ENCODE measurements at places on chromosomes 2 and 18. TPM values are rescaled to one million over a fixed set of nuclear protein-coding genes. Genes with fewer than 3 reads are reported as not detected.

GRCh38 chr2:177051278-177051677 lies 161.3 kb upstream of the HNRNPA3 start:
- no peak for DNase-seq

The SULT1C3 gene
- total RNA-seq = not detected

The TMEM247 gene
- total RNA-seq = not detected

The SPP2 gene
- not detected for total RNA-seq

All from activated CD4-positive, alpha-beta T cell treated with anti-CD3 and anti-CD28 coated beads for 36 hours (primary cell).